A549 treated with Mapracorat at 1 μM for 4 hours (cell line): ENCODE measurements at places on chromosomes 1 and 21. TPM values are rescaled to one million over a fixed set of nuclear protein-coding genes. Genes with fewer than 3 reads are reported as not detected.

Gene DPT
- total RNA-seq, result not detected in 5 replicates

Gene LHX8
- total RNA-seq, result 0.87 to 1.2 TPM (median 0.93 TPM) in 5 replicates

Gene SDC3
- total RNA-seq, result 7.6 to 12.9 TPM (median 10.5 TPM) in 5 replicates

Gene S100B
- not detected in 5 replicates for total RNA-seq

Gene C4BPA
- 0.45 to 0.89 TPM (median 0.66 TPM) in 5 replicates for total RNA-seq

Gene TIAM1
- total RNA-seq, result 0.51 to 1.0 TPM (median 0.64 TPM) in 5 replicates

Gene CAPN8
- 0.64 to 1.6 TPM (median 1.2 TPM) in 5 replicates for total RNA-seq

Gene BCAN
- 0.12 TPM in 1 of 5 replicates, not detected in the others for total RNA-seq

Gene NOS1AP
- 0.18 to 0.57 TPM (median 0.27 TPM) in 5 replicates for total RNA-seq

Gene SGIP1
- total RNA-seq, result not detected in 5 replicates

Gene SPRR2D
- total RNA-seq, result not detected in 5 replicates

Gene AMY1B
- not detected in 5 replicates for total RNA-seq

Gene LIPI
- total RNA-seq, result not detected in 5 replicates

Gene DRAM2
- 16.8 to 21.4 TPM (median 20.0 TPM) in 5 replicates for total RNA-seq

Gene NEXN
- 5.7 to 11.2 TPM (median 7.1 TPM) in 5 replicates for total RNA-seq

Gene SPTA1
- total RNA-seq, result not detected in 5 replicates

Gene C1orf35
- total RNA-seq, result 29.4 to 41.3 TPM (median 39.2 TPM) in 5 replicates

Gene GPR161
- total RNA-seq, result 10.4 to 17.4 TPM (median 15.9 TPM) in 5 replicates

Gene TTC22
- total RNA-seq, result not detected in 5 replicates

Gene CD1B
- not detected in 5 replicates for total RNA-seq

Gene VHLL
- not detected in 5 replicates for total RNA-seq

Gene HSD3B1
- total RNA-seq, result 0.27 TPM in 1 of 5 replicates, not detected in the others

Gene SLC6A9
- 11.5 to 16.0 TPM (median 13.8 TPM) in 5 replicates for total RNA-seq

Gene DCDC2B
- not detected in 5 replicates for total RNA-seq

Gene NUDT4B
- total RNA-seq, result 0.95 to 1.6 TPM (median 1.3 TPM) in 5 replicates

Gene TSPAN2
- 0.94 to 1.5 TPM (median 1.1 TPM) in 5 replicates for total RNA-seq

Gene OR2T11
- not detected in 5 replicates for total RNA-seq

Gene BTBD8
- total RNA-seq, result 0.47 to 0.82 TPM (median 0.58 TPM) in 5 replicates

Gene CD101
- total RNA-seq, result 0.11 to 0.36 TPM (median 0.23 TPM) in 5 replicates

Gene OLIG2
- not detected in 5 replicates for total RNA-seq

Gene KANK4
- 0.26 to 0.58 TPM (median 0.52 TPM) in 5 replicates for total RNA-seq

Gene NHLH1
- 0.38 to 0.74 TPM (median 0.39 TPM) in 5 replicates for total RNA-seq

Gene AP4B1
- total RNA-seq, result 8.1 to 9.3 TPM (median 8.7 TPM) in 5 replicates

Gene DMRTA2
- total RNA-seq, result 0.10 to 0.26 TPM (median 0.22 TPM) in 5 replicates

Gene S100A3
- total RNA-seq, result 103 to 117 TPM (median 114 TPM) in 5 replicates

Gene FYB2
- not detected in 5 replicates for total RNA-seq

Gene CDK18
- total RNA-seq, result 0.66 to 2.3 TPM (median 1.2 TPM) in 5 replicates

Gene AGMAT
- total RNA-seq, result 5.1 to 7.7 TPM (median 7.4 TPM) in 5 replicates

Gene SHISAL2A
- 0.25 to 0.53 TPM (median 0.39 TPM) in 5 replicates for total RNA-seq
